ENCODE measurements at places on chromosomes 1 and 21.

GRCh38 chr1:42691157-42691498 lies 8.9 kb downstream of the YBX1 start:
- DNase-seq = no peak

DNA sequence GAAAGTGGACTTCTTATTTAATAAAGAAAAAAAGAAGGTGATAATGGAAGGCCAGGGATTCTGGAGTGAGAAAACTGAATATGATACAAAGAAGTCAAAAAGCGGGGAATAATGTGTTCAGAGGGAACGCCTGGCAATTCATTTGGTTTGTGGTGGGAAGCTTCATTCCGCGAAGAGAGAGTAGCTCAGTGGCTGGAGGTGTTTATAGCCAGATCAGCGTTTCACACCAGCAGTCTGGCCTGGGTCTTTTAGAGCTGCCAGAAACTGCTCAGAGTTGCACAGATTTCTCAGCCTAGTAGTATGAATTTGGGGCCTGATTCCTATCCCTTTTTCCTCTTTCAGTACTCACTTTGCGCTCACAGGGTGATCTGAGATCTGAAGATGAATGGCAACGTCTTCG lies 67.8 kb upstream of the IPO9 start:
- DNase-seq = no peak

DNA sequence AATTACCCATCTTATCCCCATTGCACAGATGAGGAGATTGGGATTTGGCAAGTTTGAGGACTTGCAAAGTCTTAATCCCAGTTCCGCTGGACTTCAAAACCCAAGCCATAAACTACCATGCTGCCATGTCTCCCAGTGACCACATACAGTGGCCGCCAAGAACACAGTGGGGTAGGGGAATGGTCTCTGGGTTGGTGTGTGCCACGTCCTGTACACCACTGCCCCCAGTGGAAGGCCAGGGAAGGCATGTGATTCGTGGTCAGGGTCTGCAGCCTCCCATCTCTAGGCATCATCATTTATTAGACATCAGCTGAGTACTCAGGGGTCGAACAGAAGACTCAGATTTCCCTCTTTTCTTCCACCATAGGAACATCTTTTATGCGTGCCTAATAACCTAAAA lies 76.0 kb downstream of the MAN1C1 start:
- DNase-seq = no peak

- DNase-seq = no peak
Observed at GRCh38 chr1:82562448-82562847, 761.7 kb downstream of the ADGRL2 start.

GRCh38 chr21:39523399-39523798 lies 71.6 kb downstream of the SH3BGR start:
- no peak for DNase-seq

- DNase-seq = no peak
Observed at GRCh38 chr1:175508320-175509110, 234.9 kb downstream of the TNR start.

GRCh38 chr21:45333583-45334121 lies 46.0 kb upstream of the POFUT2 start:
- no peak for DNase-seq

- no peak for DNase-seq
Observed at GRCh38 chr21:19995253-19995652, 1003.0 kb upstream of the NCAM2 start.

- no peak for DNase-seq
Observed at GRCh38 chr1:43205671-43206070, 33.5 kb downstream of the CFAP57 start.

GRCh38 chr21:43764576-43765495 lies 11.3 kb downstream of the CSTB start:
- DNase-seq = no peak

DNA sequence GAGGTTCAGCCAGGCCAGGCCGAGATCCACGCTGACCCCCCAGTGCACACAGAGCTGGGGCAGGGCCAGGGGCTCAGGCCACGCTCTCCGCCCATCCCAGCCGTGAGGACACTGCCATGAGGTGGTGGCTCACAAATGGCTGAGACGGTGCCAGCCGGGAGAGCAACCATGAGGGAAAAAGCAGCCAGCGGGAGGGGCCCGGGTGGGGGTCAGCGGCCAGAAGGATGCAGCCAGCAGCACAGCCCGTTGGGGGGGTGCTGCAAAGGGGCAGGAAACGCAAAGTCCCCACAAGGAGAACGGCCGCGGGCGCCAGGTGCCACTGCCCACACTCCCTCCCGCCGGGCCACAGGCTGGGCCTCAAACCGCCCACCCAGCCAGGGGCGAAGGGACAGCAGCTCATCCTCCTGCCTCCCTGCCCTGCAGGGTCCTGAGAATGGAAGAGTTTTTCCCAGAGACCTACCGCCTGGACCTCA lies 8.3 kb downstream of the TTLL10 start:
- DNase-seq = no peak

DNA sequence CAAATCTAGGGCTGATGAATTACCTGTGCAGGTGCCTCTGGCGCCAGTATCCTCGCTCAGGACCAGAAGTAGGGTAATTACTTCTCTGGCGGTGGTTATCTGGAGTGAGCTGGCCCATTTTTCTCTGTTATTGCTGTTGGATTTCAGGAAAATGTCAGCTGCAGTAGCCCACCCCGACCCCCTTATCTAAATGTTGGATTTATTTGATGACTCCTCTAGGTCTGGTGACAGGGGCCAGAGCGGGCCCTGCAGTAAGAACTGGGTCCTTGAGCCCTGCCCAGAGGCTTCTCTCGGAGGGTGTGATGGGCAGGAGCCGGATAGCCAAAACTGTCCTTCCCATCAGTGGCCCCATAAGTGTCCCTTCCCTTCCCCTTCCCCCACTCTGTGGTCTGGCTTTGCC lies 384.3 kb downstream of the PTPRU start:
- no peak for DNase-seq

DNA sequence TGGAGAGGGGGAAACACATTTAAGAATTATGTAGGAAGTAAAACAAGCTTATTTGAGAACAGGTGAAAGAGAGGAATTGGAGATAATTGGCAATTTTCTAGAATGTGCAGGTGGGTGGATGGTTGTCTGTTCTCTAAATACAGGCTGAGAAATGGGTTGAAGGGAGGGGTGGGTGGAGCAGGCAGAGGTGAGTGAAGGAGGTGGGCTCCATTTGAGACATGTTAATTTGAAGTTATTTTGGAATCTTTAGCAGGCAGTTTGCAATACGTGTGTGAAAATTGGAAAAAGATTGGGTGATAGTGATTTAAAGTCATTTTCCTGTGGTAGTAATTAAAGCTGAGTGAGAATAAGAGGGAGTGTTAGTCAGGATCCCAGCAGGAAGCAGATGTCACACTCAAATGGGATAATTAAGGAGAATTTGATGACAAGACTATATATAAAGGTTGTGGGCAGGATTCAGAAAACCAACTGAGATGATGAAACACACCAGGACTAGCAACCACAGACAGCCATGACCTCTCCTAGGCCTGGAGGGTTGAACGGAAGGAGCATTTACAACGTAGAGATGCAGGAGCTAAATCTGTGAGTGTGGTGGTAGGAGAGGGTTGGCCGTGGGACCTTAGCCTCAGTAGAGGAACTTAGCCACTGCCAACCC lies 40.6 kb downstream of the CHRM3 start:
- no peak for DNase-seq

DNA sequence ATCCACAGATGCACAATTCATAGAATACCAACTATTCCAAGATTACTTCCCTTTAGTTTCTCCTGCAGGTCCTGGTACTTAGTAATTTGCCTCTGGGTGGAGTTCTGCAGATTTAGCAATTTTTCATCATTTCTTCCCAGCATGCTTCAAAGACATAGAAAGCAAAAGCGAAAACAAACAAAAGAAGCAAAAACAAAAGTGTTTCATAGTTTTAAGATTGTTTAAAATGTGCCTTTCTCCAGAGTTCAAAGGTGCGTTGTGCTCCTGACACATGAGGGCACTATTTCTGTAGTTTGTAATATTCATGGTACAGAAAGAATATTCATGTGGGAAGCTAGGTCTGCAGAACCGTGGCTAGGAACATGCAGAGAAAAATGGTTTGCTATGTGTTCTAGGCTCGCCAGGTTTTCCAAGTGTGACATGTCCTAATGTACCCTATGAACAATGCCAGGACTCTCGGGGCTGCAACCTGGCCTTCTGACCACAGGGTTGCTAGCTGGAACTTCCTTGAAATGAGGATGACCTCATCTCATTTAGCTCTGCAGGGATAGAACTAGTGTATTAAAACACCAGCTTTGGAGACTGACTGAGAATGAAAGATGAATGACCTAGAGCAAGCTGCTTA lies 30.0 kb upstream of the RCSD1 start:
- no peak for DNase-seq

DNA sequence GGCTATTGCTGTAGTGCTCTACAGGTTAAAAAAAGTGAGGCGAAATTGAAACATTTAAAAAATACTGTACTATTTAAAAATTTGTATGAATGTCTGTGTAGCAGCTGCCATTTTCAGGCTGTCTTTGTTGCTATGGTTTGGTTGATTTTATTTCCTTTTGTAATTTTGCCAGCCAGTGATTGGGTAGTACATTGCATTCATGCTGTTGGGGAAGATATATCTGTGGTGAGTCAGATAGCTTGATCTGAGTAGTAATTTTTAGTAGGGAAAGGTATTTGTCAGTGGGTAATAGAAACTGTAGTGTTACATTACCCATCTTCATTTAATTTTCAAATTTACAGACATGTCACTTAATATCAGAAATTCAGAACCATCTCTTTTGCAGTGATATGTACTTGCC lies 15.0 kb downstream of the NFIA start:
- DNase-seq = no peak

GRCh38 chr1:6003568-6004411 lies 11.6 kb upstream of the NPHP4 start:
- DNase-seq = no peak

DNA sequence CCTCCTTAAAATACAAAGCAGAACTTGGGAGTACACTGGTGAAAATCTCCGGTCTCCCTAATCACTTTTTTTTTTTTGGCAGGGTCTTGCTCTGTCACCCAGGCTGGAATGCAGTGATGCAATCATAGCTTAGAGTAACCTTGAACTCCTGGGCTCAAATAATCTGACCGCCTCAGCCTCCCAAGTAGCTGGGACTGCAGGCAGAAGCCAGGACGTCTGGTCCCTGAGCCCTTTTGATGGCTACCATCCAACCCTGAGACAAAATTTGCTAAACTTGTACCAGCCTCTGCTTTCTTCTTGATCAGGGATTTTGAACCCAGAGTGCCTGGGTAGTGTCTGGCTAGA lies 4.1 kb downstream of the L1TD1 start:
- no peak for DNase-seq

DNA sequence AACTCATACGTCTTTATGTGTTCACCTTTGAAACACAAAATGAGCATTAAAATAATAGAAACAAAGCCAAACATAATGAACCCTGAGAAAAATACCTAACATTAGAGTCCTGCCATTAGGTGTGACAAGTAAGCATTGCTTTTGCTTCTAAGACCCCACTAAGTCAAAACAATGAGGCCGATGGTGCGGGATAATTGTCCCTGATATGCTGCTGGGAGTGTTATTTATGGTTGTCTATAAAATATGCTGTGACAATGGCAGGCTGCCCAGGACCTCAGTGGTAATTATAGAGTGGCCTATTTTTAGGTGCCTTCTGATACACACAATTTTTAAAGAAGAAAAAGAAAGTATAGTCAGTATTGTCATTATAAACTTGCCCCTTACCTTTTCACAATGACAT lies 1423.1 kb downstream of the AMY1C start:
- DNase-seq = no peak

DNA sequence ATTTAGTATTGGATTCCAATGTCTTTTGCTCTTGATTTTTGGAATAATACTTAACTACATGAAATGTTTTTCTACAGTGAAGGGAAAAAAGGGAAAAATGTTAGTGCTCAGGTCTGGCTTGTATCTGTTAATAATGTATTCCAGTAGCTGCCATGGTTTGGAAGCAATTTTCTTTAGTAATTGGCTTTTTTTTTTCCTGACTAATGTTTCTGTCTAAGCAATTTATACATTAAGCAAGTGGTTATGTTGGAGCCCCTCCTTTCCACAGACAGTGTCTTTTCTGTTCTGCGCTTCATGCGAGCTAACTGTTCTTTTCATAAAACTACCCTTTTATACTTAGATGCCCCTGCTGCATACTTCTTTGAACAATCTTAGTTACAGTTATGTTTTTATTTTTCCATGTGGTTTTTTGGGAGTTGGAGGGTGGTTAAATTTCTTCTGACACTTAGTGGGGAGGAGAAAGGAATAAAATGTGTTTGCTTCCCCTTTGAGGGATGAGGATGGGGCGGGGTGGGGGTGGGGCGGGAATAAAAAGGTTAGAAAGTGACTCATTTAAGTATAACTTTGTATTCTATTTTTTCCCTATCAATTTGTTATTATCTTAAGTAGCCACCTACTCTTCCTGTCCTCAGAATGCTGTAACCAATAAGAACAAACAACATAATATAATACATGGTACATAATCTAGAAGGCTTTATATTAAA lies 83.1 kb downstream of the CLIC4 start:
- DNase-seq = no peak

- DNase-seq = no peak
Observed at GRCh38 chr1:236181059-236181458, 38.7 kb downstream of the GPR137B start.

- DNase-seq = no peak
Observed at GRCh38 chr1:8015036-8015808, 10.9 kb downstream of the ERRFI1 start.

DNA sequence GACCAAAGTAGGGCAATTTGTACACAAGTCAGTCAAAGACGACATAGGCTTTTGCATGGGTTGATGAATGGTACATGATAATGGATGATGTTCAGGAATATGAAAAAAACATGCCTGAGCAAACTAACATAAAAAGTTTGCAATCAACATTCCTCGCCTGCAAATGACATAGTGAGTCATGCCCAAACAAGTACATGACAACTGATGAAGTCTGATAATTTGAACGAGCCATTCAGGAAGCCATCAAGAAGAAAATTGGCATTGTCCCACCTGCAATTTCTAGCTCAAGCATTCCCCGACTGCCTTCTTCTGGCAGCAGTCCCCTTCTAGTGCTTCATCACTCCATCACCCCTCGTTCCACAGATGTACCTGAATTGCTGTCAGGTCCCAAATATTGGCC lies 118.4 kb upstream of the NR5A2 start:
- DNase-seq = no peak

GRCh38 chr21:38112219-38112789 lies 144.5 kb upstream of the KCNJ15 start:
- DNase-seq = no peak

DNA sequence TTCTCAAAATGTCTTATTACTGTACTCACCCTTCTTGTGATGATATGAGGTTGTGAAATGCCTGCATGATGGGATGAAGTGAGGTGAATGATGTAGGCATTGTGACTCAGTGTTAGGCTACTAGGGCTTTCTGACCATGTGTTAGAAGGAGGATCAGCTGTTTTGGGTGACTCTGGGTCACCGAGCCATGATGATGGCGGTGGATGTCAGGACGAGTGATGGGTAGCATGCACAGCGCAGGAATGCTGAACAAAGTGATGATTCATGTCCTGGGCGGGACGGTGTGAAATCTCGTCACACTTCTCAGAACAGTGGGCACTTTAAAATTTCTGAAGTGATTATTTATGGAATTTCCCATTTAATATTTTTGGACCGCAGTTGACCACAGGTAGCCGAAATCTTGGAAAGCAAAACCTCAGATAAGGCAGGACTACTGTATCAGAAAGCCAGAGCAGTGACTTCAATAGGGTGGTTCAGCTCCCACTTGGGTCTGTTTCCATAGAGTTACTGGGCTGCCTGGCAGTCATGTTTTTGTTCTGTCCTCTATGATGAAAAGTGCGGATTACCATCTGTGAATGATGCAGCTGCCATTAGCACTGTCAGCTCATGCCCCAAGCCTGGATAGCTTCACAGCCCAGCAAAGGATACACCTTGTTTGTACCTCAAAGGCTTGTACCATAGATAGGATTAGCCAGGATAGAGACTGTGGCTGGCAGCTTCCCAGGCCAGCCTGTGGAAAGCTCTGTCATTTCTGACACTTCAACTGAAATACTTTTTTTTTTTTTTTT lies 26.6 kb downstream of the IL6R start:
- peak; percentile 59 for DNase-seq

Data from stimulated activated CD4-positive, alpha-beta T cell treated with anti-CD3 and anti-CD28 coated beads, Interleukin-15, amount 100 ng/mL, for 48 hours (primary cell).